Glutamatergic neuron (in vitro differentiated cells): ENCODE measurements at places on chromosomes 4 and X. TPM values are rescaled to one million over a fixed set of nuclear protein-coding genes. Genes with fewer than 3 reads are reported as not detected.

- H3K4me3 ChIP-seq, result no peak overlapping the region
- H3K36me3 ChIP-seq, result no peaks in the 10 kb centered on the region
- no peaks in the 10 kb centered on the region for H3K27me3 ChIP-seq
- H3K4me1 ChIP-seq, result no peaks in the 10 kb centered on the region
- no peak overlapping the region for H3K27ac ChIP-seq
Observed at GRCh38 chrX:16457239-16457638, 192.7 kb upstream of the S100G start.

DNA sequence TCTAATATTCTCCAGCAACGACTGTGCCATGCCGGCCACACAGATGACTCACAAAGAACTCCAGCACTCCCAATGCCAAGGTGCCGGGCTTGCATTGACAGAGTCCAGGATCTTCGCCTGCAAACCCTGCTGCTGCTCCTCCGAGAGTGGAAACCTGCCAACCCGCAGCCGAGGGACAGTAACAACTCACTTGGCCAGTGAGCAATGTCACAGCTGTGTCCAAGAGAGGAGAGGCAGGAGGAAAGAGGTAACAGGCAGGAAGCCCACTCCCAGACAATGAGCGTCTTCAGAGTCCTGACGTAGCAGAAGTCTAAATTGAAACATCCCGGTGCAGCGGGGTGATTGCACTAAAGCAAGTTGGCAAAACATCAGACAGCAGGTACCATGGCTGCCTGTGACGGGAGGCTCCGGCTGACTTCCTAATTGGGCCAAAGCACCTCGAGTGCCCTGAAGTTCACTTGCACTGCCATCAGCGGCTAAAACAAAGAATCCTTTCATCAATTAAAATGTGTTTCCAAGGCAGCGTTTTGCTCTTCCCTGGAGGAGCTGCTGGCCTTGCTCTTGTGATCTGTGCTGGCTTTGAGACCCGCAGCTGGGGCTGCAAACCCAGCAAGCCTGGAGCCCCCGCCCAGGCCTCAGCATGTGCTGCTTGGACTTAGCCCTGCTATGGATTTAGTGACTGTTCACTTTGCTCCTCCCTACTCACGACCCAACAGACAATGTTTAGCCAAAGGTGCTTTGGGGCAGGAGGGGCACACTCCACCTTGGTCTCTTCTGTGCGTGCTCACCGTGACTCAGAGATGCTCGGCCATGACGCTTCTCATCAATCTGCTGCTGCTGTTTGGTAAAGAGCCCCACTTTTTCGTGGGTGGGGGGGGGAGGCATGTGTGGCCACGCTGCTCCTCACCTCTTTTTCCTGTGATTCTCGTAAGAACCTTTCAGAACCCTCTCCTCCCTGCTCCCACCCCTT is 36.5 kb downstream of the DCTD start:
- H3K4me1 ChIP-seq, result peaks cover 18% of the 10 kb centered on the region
- H3K27me3 ChIP-seq, result peaks cover 7% of the 10 kb centered on the region
- no peak overlapping the region for H3K4me3 ChIP-seq
- H3K36me3 ChIP-seq, result peaks cover 22% of the 10 kb centered on the region

DNA sequence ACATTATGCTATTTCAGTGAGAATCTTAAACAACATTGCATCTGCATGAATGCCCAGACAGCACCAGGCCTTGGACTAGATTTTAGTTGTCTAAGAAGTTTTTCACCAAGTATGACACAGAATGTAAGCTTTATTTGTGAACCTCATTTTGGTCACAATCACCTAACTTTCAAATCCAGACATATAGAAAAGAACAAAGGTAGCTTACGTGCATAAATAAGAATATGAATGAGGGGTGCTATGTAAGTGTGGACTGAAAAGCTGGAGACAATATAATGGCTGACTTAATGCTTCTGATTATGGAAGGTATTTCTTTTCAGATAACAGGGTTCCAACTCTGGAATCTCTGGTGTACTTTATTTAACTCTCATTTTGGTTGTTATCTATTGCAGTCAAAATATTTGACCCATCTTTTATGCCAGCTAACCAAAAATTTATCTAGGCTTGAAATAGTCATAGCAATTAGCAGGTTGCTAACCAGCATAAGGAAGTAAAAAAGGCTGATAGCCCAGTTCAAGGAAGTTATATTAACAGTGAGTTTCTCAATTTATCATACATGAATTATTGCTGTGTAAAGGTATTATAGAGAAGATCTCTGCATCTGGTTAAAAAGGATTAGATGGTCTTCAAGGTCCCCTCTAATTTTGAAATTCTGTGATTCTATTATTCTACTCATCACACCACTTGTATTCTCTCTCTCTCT is 36.5 kb downstream of the SLC7A11 start:
- no peak overlapping the region for H3K27ac ChIP-seq
- no peaks in the 10 kb centered on the region for H3K27me3 ChIP-seq
- no peak overlapping the region for H3K4me3 ChIP-seq

DNA sequence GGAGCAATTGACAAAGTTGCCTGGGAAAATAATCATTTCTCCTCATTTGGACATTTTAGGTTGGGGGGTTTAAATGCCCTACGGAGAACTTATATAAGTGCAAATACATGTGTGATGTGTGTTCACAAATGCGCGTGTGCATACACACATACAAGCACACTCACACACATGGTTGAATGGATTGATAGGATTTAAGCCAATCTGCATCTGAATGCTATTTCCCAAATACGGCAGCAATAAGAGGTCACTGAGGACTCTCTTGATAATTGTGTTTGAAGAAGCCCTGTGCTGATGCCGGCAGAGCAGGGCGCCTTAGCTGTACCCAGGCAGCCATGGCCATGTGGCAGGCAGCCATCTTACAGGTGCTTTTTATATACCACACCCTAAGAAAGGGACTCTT is 165.3 kb upstream of the LEF1 start:
- DNase-seq, result no peak
- H3K27me3 ChIP-seq, result no peaks in the 10 kb centered on the region
- H3K27ac ChIP-seq, result no peak overlapping the region

DSPP gene
- total RNA-seq, result not detected

CD40LG gene
- not detected for total RNA-seq

IDUA gene
- total RNA-seq, result 20.3 TPM

XAGE2 gene
- not detected for total RNA-seq

RASSF6 gene
- not detected for total RNA-seq

CFAP99 gene
- total RNA-seq, result not detected
